ENCODE measurements at places on chromosomes 2 and 18.

DNA sequence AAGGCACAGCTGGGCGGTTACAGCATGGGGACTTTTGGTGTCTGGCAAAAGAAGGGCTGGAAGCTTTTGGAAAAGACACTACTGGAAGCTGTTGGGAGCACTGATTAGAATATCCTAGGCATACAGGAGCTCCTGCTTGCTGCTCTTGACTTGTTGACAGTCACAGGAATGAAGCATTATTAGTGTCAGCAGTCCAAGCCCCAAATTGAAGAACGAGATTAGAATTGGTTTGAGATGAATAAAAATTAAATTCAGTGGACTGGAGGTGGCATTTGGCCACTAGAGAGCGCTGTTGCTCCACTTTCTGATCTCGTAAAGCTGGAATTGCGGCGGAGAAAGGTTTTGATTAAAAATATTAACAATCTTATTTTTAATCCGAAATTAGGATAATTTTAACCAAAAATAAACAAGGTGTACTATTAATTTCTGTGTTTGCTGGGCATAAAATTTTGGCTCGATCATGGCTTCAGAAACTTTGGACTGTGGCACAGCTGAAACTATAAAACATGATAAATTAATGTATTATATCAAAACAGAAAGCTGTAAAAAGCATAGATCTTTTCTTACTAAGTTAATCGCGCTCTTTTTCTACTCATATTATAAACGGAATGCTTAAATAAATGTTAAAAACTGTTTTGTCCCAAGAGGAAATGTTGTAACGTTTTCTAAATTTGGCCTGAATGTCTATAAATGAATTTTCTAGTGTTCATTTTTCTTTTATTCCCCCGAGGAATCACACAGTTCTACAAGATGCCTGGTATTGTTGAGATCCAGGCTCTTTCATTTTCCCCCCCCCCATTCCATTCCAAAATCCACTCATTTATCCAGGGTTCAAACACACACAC lies 2.4 kb upstream of the HOXD8 start:
- peak; percentile 45 for DNase-seq

DNA sequence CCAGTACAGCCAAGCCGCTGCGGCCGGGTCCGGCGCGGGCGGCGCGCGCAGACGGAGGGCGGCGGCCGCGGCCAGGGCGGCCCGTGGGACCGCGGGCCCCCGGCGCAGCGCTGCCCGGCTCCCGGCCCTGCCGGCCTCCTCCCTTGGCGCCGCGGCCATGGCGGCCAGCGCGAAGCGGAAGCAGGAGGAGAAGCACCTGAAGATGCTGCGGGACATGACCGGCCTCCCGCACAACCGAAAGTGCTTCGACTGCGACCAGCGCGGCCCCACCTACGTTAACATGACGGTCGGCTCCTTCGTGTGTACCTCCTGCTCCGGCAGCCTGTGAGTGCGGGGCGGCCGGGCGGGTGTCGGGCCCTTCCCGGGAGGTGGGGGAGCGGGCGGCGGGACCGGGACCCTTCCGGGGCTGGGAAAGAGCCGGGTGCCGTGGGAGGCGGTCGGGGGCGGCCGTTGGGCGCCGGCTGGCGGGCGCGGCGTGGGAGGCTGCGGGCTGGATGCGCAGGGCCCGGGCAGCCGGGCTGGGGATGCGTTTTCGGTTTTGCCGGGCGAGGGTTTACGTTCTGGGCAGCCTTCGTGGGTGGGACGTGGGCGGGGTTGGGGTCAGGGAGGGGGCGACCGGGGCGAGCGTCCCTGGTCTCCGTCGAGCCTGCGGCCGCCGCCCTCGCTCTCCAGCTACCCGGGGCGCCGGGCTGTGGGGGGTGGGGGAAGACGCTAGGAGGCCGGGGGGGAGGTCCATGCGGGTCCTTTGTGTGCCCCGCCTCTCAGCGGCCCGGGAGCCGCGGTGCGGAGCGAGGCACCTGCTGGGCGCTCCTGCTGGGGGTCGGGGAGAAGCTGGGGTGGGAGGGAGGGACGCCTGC lies 537 bp downstream of the AGFG1 start:
- DNase-seq: no peak

DNA sequence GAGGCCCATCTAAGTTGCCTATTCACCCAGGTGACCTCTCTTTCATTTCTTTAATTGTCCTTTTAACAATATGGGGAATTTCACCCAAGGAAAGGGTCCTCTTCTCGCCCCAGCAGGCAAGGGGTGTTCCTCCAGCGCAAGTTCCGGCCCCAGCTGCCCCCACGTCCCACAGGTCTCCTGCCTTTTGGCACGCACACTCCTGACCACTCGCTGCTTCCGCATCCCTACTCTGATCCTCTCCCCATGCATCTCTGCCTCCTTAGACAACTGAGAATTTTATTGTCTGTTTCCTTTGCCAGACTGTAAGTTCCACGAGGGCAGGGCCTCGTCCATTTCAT lies 684 bp upstream of the ARPC2 start:
- no peak for DNase-seq

DNA sequence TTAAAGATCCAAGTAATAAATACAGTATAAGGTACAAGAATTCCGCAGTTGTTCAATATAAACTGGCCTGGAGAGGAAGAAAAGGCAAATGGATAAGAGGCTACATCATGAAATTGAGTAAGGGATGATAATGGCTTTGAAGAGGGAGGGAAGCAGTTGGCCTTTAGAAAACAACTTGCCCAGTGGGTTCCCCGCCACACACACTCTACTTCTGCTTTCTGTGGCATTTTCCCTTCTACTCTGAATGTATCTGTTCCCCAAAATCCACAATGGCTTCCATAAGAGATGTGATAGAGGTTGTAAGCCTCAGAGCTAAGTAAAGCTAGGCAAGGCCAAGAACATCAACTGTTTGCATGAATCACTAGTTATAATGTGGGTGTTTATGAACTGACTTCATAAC lies 221.3 kb downstream of the MBD2 start:
- no peak for DNase-seq

- DNase-seq: no peak
Measured at GRCh38 chr18:23324056-23324811, 128.9 kb upstream of the RIOK3 start.

DNA sequence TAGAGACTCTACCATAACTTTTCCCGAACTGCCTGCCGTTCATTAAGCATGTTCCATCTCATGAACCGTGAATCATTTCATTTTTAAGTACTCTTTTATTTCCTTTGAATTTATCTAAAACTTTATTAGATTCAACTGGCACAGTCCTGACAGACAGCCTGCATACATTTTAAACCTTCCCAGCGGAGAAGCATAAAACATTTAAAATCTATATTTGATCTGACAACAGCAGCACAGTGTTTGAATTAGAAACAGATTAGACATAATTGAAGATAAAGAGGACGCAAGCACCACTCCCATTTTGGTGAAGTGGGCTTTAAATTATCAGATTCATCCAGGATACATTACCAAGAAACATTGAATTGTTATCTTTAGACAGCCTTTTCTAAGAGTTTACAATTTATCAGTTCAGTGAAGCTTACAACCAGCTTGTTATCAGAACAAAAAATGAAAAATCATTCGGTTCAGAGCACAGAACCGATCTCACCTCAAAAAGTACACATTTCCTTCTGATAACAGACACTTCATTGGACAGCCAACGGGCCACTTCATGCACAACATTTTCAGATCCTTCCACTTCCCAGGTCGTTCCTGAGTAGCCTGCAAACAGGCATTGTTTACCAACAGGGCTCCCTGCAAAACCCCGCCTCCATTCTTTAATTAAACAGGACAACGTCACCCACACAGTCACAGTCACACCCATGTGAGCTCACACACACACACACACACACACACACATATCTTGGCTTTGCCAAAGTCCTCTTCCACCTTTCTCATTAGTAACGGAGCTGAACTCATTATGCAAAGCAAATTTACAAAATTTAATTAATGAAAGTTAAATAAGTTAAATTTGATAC lies 171.2 kb downstream of the SP3 start:
- no peak for DNase-seq

DNA sequence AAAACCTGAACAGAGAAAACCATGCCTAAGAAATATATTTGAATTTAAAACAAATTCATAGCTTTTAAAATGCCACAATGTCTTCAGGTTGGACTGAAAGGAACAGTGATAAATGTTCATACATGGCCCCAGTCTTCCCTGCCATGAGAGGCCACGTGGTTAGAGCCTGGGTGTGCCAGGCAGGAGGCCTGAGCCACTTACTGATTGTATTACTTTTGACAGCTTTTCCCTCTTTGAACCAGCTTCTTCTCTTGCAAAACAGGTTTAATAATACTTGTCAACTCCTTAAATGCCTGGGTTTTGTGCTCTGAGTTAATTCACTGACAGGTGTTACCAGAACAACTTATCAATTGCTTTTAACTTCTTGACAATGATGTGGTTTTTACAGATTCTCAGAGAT lies 27.0 kb downstream of the RBKS start:
- no peak for DNase-seq

DNA sequence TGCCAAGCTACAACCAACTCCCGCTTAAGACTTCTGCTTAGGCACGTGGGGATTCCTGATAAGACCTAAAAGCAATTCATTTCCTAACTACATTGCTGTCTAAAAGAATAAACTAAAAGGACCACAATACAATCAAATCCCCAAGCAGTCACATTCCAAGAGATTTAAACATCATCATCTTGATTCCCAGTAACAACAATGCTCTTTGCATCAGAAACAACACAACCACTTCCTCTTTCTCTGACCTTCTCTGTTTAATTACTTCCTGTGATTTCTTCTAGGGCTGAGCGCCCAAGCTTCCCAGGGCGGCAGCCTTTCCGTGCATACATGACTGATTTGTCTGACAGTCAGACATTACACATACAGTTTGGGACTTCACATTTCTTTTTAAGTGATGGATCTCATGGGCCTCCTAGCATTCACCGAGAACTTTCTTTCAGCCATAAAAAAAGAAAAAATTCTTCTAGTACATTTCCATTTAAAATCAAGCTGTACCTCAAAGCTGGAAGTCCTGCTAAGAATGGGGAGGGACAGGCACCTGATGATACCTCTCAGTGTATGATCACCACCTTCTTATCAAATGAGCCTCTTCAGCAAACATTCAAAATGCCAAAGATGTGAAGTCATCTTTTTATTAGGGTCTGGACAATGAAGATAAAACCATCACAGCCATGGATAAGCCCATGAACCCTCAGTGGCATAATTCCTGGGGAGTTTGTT lies 11.5 kb downstream of the SPRED2 start:
- no peak for DNase-seq

GRCh38 chr2:23801396-23801795 lies 125.5 kb downstream of the ATAD2B start:
- DNase-seq: no peak

DNA sequence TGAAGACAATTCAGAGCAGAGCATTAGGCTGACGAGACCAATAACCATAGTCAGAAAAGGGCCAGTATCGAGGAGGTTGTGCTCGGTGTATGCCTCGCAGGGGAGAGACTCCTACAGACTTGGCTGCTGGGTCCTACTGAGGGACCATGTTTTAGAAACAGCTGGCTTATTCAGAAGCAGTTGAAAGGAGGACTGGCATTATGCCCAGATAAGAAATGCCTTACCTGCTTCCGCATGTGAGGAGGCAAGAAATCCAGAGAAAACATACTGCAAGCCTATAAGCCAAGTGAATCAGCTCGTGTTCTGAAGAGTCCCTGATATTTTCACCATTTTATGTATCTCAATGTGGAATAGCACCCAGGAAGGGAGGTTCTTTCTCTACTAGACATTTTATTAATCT lies 434.7 kb downstream of the GRB14 start:
- DNase-seq: no peak

DNA sequence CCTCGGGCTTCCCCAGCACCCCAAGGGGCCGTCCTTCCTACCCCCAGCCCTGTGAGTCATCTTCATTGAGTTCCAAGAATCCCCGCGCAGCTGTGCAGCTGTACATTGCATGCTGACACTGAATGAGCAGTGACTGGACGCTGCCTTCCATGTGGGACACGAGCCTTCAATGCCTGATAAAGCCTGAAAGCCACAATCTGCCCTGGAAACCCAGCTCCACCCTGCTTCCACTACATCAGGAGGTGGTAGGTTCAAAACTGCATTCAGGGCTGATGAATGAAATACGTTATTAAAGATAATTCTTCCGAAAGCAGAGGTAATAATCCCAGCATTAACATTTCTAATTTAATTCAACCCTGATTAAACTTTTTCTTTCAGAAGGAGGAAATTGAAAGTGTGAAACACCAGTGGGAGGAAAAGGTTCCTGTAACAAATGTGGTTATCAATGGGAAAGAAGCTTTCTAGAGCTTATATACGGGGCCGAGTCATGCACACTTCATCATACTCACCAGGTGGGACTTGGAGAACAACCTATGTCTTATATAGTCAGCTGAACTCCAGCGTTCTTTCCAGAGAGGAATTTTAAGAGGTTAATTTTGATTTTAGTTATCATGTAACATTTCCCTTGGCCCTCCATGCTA lies 360.1 kb downstream of the LPIN1 start:
- DNase-seq: no peak

- DNase-seq: no peak
Measured at GRCh38 chr18:76619261-76619620, 124.2 kb upstream of the ZNF516 start.

- DNase-seq: no peak
Measured at GRCh38 chr2:219457784-219458369, 23.2 kb downstream of the SPEG start.

DNA sequence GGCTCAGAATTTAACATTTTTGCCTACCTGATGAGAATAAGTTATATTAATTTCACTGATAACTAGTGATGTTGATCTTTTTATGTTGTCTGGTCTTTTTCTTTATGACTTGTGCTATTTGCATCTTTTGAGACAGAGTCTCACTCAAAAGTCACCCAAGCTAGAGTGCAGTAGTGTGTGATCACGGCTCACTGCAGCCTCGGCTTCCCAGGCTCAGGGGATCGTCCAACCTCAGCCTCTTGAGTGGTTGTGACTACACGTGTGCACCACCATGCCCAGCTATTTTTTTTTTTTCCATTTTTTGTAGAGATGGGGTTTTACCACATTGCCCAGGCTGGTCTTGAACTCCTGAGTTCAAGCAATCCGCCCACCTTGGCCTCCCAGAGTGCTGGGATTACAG lies 7.5 kb downstream of the SMCHD1 start:
- no peak for DNase-seq

DNA sequence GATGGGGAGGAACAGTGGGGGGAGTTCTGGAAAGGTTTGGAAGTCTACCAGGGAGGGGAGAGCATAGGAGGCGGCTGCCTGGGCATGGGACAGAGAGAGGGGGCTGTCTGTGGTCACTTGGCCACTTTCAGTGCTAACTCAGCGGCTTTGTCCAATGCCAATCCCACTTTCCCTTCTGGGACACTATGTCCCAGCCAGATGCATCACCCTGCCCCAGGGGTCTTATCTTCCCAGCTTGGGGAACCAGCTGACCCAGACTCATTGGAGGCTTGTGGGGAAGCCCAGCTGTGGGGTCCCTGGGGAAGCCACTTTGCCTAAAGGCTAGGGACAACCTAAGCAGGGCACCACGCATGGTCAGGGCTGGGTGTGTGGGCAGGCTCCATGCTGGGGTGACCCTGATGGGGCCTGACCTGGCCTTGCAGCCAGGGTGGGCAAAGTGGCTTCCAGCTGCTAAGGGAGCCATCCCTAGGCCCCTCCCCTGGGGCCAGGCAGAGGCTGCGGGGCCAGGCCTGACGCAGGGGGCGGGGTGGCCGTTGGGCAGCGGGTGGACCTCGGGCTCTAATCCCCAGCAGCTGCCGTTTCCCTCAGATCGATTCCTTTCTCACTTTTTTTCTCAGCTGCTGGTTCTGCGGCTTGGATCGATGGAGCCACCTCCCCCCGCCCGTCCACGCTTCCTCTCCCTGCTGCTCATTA lies 1.6 kb upstream of the ASIC4 start:
- no peak for DNase-seq

GRCh38 chr18:45838302-45839070 lies 13.0 kb downstream of the SIGLEC15 start:
- DNase-seq: no peak

GRCh38 chr2:127039387-127040031 lies 67.4 kb downstream of the BIN1 start:
- no peak for DNase-seq

All from NCI-H2171 (cell line).